CD4-positive, alpha-beta T cell treated with Interleukin-4 for 1 hour (primary cell): ENCODE measurements at places on chromosomes 1 and 21.

- peak; percentile 93 for DNase-seq
Observed at GRCh38 chr1:161185282-161185682, 8.0 kb upstream of the B4GALT3 start.

DNA sequence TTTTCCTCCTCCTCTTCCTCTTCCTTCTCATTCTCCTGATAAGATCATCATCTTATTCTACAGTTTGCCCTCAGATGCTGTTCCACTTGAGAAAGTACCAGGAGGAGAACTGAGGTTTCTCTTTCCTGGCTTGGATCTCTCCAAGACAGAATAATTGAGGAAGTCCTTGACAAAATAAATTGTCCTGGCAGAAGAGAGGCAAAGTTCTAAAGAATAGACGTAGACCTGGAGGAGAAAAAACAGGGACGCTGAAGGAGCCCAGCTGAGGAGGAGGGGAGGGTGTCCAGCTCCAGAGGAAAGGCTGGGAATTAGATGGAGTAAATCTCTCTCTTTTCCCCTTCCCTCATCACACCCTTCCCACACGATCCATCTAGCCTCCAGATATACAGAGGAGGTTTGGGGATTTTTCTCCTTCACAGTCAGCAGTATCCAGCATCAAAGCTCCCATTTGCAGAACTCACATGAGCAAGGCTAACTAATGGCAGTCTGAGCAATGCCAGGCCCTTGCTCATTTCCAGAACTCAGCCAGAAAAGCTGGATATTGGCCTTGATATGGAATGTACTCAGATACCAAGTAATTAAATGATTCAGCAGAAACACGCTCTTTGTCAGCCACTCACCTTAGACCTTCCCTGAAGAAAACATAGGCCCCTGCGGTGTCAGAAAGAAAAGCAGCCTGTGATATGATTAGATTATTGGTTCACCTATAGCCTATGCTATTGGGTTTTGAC is 5.1 kb upstream of the GNG12 start:
- DNase-seq, result no peak

GRCh38 chr1:192993426-192994085 is 65.6 kb downstream of the UCHL5 start:
- no peak for DNase-seq

GRCh38 chr1:212247179-212247721 is 38.0 kb upstream of the PPP2R5A start:
- no peak for DNase-seq

GRCh38 chr1:1262071-1262470 is 11.6 kb downstream of the UBE2J2 start:
- no peak for DNase-seq
